Psoas muscle (tissue), 8 donors: ENCODE measurements at places on chromosomes 6 and 20. TPM values are rescaled to one million over a fixed set of nuclear protein-coding genes. Genes with fewer than 3 reads are reported as not detected.

- no peak for DNase-seq
These were observed 12.3 kb upstream of the HMGN4 start for GRCh38 chr6:26525838-26526237.

DNA sequence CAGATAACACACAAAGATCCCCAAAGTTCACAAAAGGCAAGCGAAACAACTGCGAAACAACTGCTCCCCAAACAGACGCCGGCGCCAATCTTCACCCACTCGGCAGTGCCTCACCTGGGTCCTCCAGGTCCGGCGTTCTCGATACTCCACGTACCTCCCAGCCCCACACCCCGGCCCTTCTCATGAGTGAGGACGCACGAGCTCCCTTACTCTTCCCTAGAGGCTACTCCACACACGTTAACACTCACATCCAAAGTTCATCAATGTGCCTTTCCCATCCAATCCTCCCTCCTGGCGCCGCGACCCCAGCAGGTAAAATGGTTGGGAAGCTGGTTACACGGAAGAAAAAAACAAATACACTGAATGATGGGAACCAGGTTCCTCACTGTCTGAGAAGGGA lies 77.0 kb downstream of the TAF4 start:
- no peak for DNase-seq

DNA sequence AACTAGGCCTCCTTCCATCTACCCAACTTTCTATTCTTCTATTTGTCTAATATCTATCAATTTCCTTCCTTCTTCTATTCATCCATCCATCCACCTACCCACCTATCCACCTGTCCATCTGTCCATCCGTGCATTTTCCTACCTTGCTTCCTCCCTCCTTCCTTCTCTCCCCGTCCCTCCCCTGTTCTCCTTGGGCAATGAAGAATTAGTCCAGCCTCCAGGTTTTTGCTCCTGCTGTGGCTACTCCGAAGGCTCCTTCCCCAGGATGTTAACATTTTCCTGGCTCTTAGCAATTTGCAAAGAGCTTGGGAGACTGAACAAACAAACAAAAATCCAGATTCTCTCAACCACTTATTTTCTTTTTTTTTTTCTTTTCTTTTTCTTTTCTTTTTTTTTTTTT lies 81.6 kb downstream of the KCNB1 start:
- DNase-seq = no peak

- DNase-seq = no peak
These were observed 42.7 kb upstream of the EZR start for GRCh38 chr6:158861686-158862381.

DNA sequence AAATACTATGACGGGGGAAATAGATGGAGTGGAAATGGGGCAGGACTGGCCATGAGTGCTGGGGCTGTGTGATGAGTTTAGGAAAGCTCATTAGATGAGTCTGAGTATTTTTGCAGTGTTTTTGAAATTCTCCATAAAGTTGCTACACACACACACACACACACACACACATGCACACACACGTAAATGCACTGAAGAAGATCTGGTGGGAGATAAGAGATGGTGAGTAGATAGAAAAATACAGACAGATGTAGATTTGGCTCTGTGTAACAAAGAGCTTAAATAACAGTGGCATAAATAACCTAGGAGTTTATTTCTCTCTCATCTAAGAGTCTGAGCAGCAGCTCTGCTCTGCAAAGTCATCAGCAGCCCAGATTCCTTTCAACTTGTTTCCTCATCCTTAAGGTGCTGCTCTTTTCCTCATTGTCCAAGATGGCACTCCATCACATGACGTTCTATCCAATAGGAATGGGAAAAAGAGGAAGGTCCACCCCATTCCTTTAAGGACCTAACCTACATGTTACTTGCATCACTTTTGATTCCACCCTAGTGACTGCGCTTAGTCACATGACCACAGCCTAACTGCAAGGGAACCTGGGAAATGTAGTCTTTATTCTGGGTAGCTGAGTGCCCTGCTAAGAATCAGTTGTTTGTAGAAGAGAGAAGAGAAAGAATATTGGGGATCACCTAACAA lies 76.4 kb downstream of the EYA2 start:
- DNase-seq = no peak

GRCh38 chr6:105320765-105321164 lies 82.1 kb downstream of the PREP start:
- no peak for DNase-seq

DNA sequence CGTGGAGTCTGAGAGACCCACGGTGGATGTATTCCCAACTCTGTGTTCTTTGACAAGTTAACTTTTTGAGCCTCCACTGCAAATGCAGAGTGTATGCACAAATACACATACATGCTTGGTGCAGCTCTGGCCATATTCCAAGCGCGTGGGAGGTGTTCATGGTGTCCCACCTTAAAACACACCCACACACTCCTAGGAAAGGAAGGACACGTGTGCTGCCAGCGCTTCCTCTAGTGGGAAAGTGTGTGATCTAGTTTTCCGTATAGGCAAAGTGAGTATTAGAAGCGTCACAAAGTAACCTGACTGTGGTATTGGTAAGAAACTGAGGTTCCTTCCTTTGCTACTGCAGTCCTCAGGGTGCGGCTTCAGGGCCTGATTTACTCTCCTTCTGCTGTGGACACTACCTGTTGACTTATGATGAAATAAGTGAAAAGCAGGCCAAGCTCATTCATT lies 36.0 kb upstream of the MPC1 start:
- DNase-seq = peak; percentile 17

DNA sequence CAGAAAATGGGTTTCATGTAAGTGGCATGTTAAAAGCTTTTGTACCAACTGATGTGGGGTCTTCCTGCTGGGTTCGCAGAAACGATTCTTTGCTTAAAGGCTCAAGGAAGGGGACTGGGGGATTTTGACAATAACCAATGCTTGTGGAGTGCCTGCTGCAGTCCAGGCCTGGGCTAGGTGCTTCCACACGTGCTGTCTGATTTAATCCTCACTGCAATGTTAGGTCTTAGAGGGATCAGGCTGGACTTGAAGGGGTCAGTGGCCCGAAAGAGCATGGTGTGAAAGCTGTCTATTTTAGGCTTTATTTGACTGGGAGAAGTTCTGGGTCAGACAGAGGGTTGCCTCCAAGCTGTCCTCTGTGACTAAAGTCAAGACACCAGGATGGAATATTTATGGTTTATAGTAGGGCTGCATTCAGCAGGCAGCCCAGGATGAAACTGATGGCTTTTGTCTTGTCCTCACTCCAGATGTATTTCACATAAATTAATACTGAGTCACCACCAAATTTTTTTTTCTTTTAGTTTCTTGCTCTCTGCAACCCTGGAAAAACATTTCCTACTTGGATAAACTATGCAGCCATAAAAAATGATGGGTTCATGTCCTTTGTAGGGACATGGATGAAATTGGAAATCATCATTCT lies 219.1 kb downstream of the ZMYND8 start:
- no peak for DNase-seq

GRCh38 chr6:41900861-41901260 lies 5.7 kb upstream of the USP49 start:
- no peak for DNase-seq

DNA sequence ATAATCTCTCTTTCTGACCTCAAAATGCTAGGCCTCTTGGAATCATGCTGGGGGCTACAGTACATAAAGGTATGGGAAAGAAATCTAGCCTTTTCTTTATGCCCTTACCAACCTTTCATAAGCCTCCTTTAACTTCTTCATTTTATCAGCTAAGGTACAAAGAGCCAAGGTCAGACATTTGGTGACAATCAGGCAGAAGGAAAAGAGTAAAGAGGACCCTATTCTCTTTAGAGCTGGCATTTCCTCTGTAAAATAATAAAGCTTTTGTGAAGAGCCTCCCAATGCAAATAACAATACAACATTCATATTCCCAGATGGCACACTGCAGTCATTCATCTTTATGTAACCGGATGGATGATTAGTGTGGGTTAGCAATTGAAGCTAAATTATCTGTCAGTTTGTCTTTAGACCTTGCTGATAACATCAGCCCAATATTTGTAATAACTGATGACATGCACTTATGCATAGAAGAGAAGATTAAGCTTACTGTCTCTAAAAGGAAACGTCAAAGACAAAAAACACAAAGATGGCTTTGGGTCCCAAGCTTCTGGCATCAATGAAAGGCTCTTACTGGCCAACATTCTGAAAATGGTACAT lies 163.1 kb downstream of the IBTK start:
- no peak for DNase-seq

- no peak for DNase-seq
These were observed 88.6 kb downstream of the PPP1R14C start for GRCh38 chr6:150231525-150231850.

GRCh38 chr6:142685852-142686506 lies 259.0 kb downstream of the HIVEP2 start:
- DNase-seq = no peak

GRCh38 chr6:21601932-21602390 lies 8.4 kb downstream of the SOX4 start:
- no peak for DNase-seq

DNA sequence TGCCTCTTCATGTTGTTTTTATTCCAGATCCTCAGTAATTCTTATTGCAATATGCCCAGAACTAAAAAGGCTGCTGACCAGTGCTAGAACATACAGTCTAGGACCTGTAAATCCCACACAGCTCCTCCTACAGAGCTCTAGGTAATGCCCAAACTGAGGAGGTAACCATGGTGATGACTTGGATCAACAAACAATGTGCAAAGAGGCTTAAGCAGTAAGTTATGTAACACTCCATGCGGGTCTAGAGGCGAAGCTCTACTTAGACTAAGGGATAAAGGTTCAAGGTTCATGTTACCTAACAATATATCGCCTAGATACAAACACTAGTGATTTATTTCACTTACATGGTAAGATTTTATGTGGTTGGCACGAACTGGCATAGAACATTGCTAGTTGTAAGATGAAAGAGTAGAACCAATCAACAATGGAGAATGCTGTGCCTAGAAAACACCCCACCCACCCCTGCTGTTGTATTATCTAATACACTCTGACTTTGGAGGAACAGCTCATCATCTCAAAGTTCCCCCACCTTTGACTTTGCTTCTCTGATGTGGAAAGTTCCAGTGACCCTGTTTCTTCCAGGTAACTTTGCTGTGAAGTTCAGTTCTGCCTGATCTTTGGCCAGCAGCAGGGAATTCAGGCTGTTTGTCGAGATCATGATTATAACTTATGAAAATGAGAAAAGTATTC lies 242.4 kb downstream of the ALDH8A1 start:
- DNase-seq = no peak

GRCh38 chr20:56426026-56426425 lies 14.0 kb downstream of the CASS4 start:
- DNase-seq = no peak

GRCh38 chr20:1825938-1826445 lies 69.2 kb upstream of the SIRPA start:
- no peak for DNase-seq

GRCh38 chr6:142014515-142014914 lies 118.2 kb upstream of the GJE1 start:
- DNase-seq = no peak

GRCh38 chr20:20079102-20079784 lies 26.9 kb downstream of the CFAP61 start:
- DNase-seq = no peak

DNA sequence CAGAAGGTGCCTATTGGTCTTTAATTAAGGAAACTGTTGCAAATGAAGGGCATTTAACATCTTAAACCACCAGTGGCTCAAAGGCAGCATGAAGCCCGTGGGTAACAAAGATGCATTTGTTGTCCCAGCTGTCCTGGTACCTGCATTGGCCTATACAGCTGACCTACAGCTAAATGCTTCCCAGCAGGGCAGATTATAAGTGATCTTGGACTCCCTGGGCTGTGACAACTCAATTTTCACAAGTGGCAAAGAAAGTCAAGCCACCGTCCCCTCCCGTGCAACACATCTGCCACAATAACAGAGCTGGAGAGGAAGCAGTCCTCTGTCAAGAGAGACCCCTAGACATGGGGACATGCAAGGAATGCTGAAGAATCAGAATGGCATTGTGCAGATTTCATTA lies 31.5 kb upstream of the EDN3 start:
- DNase-seq = no peak

DNA sequence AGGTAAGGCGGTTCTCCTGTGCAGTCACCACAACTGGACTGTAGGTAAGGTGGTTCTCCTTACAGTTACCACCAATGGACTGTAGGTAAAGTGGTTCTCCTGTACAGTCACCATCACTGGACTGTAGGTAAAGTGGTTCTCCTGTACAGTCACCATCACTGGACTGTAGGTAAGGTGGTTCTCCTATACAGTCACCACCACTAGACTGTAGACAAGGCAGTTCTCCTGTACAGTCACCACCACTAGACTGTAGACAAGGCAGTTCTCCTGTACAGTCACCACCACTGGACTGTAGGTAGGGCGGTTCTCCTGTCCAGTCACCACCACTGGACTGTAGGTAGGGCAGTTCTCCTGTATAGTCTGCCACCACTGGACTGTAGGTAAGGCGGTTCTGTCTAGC lies 212.3 kb downstream of the TFAP2A start:
- DNase-seq = no peak

GRCh38 chr20:31606804-31607639 lies 1.9 kb downstream of the ID1 start:
- no peak for DNase-seq

DNA sequence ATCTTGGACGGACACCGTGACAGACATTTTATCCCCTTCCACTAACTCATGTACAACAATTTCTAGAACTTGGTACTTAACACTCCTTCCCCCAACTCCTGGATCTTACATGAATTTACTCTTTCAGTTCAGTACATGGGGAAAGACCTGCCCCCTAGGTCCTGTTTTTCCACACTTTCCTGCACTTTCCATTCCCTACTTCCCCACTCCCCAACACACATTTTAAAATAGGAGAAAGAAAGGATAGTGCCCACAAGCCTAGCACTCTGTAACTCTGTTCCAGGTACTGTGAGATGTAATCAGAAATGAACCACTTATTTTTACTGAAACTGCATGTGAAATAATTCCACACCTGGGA lies 1.3 kb downstream of the ADGRG6 start:
- no peak for DNase-seq

GRCh38 chr20:3753098-3753497 lies 14.5 kb downstream of the ADISSP start:
- DNase-seq = no peak

DNA sequence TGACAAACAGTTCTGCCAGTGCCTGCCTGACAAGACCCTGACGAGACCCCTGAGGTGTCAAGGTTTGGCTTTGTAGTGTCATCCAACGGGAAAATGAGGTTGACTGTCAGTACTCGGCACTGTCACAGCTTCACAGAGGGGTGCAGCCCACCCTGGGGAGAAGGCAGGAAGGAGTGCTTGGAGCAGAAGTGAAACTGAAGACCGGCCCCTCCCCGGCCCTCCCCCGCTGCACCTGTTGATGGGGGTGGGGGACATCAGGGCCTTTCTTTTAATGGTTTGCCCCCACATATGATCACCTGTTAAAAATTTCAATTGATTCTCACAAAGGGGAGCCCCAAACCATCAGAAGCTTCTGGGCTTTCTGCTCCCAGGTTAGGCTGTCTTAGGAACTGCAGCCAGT lies 6.8 kb downstream of the PMEPA1 start:
- DNase-seq = no peak

Gene POM121L2
- polyA plus RNA-seq = not detected

Gene SOBP
- 8.9 TPM for polyA plus RNA-seq

Gene OPN5
- not detected for polyA plus RNA-seq

Gene PAK5
- not detected for polyA plus RNA-seq

Gene ZNF341
- polyA plus RNA-seq = 2.5 TPM

Gene MYCT1
- 7.3 TPM for polyA plus RNA-seq

Gene CLVS2
- 0.08 TPM for polyA plus RNA-seq

Gene TINAG
- polyA plus RNA-seq = 0.04 TPM

Gene LY6G6D
- not detected for polyA plus RNA-seq

Gene SEL1L2
- 0.80 TPM for polyA plus RNA-seq

Gene C20orf204
- 0.64 TPM for polyA plus RNA-seq

Gene GTF2H4
- 30.8 TPM for polyA plus RNA-seq
